ENCODE measurements at places on chromosomes 1 and 21.

GRCh38 chr21:41763398-41763931 lies 3.4 kb downstream of the RIPK4 start:
- DNase-seq: no peak

DNA sequence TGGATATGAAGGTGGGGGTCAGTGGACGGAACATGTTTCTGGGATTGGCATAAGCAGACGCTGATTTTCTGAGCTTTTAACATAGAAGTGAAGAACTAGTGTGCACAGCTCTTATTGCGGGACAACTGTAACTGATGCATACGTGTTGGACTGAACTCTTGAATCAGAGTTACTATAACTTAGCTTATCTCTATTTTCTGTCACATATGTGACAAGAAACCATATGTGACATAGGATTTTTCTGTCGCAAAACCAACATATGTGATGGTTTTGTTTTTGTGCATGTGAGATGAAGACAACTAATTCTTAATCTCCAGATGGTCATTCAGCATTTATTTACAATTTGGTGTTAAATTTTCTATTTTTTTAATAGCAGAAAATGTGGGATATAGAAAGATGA lies 249.9 kb downstream of the GREM2 start:
- no peak for DNase-seq

DNA sequence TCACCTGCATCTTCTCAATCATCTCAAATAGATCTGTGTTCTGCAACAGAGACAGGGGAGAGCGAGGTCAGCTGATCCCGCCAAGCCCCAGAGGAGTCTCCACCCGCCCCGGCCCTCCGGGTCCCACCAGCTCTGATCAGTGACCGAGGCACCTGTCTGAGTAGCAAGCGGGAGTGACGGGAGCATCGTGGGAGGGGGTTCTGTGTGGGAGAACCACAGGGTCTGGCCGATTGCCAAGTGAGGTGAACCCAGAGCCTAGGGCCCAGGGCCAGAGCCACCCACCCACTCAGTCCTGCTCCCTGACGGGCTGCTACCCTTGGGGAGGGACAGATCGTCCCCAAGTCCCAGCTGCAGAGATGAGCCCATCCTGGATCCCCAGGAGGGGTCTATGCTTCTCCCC lies 49.1 kb downstream of the RAP1GAP start:
- no peak for DNase-seq

DNA sequence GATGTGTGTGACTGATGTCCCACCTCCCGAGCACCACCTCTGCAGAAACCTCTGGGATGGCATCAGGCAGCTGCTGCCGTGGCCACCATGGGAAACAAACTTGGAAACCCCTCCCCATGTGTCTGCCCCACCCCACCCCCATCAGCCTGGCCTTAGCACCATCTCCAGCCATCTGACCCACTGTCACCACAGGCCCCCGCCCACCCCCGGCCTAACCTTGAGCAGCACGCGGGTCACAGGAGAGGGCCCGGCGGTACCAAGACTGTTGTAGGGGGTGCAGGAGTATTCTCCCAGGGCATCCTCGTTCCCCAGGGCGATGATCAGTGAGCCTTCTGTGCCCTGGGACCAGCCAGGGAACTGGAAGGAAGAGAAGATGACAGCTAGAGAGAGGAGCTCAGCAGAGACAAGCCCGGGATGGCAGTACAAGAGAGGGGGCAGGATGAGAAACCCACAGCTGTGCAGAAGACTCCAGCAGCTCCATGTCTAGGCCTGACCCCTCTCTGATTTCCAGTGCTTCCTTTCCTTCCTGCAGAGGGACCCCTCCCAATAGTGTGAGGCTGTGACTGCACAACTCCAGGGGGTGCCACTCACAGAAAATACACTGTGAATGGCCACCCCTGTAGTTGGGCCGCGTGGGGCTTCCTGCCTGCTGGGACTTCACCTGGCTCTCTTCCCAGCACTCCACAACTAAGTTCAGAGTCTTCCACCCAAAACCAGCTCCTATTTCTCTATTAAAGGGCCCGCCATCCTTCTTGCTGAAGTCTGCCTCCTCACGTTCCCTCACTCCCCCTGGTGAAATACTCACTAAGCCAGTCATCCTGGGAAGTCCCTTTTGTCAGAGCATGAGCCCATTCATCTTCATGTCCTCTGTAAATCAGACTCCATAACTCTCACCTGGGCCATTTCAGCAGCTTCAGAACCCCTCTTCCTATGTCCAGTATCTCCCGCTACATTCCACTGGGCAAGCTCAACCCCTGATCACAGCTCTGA lies 7.3 kb upstream of the TAGLN2 start:
- DNase-seq: no peak

DNA sequence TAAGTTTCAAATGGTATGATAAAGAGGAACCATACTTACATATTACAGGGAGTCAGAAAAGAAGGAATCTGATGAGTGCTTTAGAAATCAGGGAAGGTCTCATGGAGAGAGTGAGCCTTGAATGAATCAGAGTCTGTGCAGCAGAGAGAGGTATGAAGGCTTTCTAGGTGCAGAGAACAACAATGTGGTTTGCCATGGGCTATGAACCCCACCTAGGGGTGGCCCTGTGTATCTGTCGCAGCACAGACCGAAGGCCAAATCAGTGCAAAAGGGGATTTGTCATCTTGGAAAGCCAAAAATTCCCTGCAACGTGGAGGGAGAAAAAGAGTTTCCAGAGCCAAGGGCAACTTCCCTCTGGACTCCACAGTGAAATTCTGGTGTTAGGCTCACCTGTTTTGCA lies 3.5 kb downstream of the PAPPA2 start:
- DNase-seq: peak; percentile 6

DNA sequence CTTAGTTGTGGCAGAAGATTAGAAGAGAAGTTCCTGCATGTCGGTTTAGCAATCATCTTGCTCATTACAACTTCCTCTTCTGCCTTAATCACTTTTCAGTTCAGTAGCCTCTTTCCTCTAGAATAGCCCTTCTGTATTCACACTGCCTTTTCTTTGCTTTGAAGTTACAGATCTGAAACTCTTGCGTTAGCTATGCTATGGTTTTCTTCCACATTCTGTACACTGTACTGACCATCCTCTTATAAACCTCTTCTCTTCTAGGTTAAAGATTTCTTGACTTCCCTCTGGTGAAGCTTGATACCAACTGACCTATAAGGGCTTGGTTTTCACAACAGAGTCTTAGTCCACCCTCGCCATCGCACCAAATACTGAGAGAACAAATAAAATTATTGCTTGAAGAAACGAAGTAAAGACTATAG lies 35.0 kb downstream of the C21orf91 start:
- DNase-seq: peak; percentile 82

- no peak for DNase-seq
Observed at GRCh38 chr1:23722652-23723051, 20.6 kb upstream of the ELOA start.

Measured in hematopoietic multipotent progenitor cell treated with erythropoietin and hydrocortisone succinate and interleukin-3 and kit ligand, for 4 days (in vitro differentiated cells).